ENCODE measurements at places on chromosomes 7 and 10. TPM values are rescaled to one million over a fixed set of nuclear protein-coding genes. Genes with fewer than 3 reads are reported as not detected.

DNA sequence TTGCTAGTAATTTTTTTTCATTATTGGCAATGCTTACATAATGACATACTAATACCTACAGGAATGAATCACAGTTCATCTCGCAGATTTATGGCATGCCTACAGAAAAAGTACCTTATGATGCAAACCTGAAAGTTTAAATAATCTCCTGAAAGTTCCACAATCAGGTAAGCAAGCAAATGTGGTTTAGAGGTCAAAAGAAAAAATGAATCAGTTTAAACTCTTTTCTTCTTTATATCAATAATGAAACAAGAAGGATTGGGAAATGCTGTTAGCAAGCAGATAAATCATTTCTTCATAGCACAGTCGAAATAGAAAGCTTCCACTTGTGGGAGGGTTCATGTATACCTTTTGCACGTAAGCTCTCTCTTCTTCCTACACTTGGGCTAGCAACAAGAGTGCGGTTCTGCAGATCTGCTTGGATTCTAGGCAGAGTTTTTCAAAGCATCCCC lies 53.7 kb upstream of the MTPN start:
- DNase-seq, result no peak

- DNase-seq, result no peak
These were observed 87.1 kb downstream of the ADAM22 start for GRCh38 chr7:88020953-88021665.

DNA sequence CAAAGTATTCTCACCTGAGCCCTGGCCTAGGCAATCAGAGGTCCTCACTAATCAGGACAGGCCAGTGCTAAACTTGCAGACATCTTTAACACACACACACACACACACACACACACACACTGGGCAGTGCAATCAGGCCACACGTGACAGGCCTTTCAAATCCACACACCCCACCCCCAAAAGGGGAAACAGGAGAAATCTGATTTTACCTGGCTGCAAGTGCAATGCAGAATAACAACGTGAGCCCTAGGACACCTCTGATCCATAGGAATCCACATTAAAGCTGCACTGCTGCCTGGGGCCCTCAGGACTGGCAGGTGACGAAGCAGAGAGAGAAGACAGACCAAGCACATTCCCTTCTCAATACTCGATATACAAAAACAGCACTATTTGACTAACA lies 218.9 kb downstream of the FAM107B start:
- DNase-seq, result no peak

DNA sequence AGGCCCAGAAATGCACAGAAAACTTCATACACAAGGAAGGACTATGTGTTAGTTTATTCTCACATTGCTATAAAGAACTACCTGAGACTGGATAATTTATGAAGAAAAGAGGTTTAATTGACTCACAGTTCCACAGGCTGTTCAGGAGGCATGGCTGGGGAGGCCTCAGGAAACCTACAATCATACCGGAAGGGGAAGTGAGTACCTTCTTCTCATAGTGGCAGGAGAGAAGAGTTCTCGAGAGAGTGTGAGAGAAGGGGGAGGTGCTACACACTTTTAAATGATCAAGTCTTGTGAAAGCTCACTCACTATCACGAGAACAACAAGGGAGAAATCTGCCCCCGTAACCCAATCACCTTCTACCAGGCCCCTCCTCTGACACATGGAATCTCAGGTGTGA lies 16.8 kb upstream of the RAMP3 start:
- DNase-seq, result no peak

GRCh38 chr10:115030483-115031200 lies 62.5 kb upstream of the ATRNL1 start:
- DNase-seq, result no peak

DNA sequence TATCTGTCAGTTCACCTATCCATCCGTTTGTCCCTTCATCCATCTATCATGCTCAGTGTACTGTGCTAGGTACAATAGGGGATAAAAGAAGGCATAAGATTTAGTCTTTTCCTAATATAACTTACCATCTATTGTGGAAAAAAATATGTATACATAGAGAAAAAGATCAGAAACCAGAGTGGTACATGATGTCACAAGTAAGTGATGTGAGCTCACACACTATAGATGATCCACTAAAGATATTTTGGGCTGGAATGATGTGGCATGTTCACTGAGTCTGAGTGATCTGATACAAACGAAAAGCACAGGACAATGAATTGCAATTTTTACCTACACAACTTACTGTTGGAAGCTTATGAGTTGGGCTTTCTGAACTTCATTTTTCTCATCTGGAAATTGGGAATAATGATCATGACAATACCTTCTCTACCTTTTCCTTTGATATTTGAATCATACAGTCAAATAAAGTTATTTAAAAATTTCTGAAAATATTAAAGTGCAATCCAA lies 2.7 kb upstream of the TFAM start:
- no peak for DNase-seq

GRCh38 chr7:8128449-8129317 lies 133.3 kb downstream of the ICA1 start:
- DNase-seq, result no peak

GRCh38 chr7:158868764-158869410 lies 12.5 kb downstream of the DYNC2I1 start:
- DNase-seq, result no peak

- DNase-seq, result no peak
These were observed 117.5 kb upstream of the AGK start for GRCh38 chr7:141433698-141434097.

POU6F2 gene
- total RNA-seq, result 5.2 TPM

CPED1 gene
- 5.3 TPM for total RNA-seq

IKZF1 gene
- 3.9 TPM for total RNA-seq
